NCI-H774 (cell line): ENCODE measurements at places on chromosomes 11 and 22.
A peak's percentile ranks its signal among the peaks of the same experiment; 100 is the strongest.

DNA sequence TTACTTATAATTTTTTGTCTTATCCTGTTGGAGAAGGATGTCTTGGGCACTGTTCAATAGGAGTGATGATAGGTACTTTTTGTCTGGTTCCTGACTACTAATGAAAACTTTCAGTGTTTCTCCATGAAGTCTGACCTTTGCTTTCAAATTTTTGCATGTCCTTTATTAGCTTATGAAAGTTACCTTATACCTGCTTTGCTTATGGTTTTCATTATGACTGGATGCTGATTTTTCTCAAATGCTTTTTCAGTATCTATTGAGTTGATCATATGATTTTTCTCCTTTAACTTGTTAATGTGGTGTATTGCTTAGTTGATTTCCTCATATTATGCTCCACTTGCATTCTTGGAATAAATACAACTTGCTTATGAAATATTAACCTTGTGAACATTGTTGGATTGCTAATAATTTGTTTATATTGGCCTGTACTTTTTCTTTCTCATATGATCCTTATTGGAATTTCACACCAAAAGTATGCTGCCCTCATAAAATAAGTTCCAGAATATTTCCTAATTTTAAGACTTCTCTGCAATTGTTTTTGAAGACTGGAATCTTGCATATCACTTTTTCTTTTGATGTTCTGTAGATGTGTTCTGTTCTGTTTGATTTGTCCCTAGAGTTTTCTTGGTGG lies 85.0 kb upstream of the SC5D start:
- no peak for DNase-seq

DNA sequence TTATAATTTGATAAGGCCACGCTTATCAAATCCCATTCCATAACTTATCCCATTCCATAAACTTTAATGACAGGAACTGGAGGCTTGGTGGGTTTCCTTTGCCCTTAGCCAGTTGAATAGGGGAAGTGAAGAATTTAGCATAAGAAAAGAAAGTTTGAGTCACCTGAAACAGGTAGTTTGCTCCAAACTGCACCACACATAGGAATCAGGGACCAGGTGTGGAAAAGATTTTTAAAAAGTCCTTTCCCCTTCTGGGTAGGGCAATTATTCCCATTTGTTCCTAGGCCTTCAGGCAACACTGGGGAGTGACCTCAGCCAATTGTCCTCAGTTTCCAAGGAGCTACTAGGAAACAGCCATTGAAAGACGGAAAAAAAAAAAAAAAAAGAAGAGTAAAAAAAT lies 525.7 kb upstream of the CNTN5 start:
- DNase-seq = no peak

GRCh38 chr11:70433966-70434812 lies 35.9 kb downstream of the CTTN start:
- DNase-seq = no peak

DNA sequence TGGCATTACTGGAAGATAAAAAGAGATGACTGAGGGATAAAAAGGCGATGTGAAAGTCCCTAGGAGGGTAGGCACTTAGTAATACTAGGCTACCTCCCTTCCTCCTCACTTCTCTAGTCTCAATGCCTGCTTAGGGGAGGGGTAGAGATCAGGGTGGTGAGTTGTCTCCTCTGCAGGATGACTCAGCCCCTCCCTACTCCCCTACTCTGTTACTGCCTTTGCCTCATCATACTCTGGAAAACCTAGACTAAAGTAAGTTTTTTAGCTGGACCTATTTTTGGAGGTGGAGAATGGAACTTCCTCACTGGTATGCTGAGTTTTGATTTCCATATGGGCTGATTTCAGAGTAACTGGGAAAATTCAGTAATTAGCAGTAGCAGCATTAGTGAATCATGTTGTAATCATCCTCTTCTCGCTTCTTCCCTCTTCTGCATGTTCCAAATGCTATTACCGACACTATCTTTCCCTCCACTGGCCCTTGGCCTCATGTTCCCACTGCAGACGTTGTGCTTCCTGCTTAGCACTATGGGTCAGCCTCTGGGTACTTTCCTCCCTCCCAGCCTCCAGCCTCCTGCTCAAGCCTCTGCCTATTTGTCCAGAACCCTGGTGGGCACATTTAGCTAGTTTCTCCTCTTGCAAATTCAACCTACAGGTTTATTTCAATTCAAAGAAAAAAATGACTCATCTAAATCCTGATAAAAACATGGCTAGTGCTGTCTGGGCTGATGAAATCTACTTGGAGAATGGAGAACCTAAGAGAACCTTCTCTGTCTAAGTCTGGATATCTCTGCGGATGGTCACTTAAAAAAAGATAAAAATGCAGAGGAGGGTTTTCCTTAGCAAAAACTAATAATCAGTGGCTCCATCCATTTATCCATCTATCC lies 281.7 kb downstream of the ST3GAL4 start:
- DNase-seq = no peak

DNA sequence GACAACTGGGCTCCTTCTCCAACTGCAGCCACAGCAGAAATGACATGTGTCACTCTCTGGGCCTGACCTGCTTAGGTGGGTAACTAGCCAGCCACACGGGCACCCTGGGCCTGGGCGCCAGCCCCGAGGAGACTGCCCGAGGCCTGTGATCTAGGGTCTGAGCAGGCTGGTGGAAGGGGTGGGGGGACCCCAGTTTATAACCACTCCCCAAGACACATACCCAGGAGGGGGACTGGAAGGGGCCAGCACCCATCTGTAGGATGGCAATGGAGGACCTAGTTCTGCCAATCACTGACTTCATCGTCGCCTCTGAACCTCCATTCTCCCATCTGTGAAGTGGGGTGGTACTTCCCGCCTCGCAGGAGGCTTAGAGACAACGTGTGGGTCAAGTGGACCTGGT lies 16.1 kb downstream of the CD5 start:
- no peak for DNase-seq

DNA sequence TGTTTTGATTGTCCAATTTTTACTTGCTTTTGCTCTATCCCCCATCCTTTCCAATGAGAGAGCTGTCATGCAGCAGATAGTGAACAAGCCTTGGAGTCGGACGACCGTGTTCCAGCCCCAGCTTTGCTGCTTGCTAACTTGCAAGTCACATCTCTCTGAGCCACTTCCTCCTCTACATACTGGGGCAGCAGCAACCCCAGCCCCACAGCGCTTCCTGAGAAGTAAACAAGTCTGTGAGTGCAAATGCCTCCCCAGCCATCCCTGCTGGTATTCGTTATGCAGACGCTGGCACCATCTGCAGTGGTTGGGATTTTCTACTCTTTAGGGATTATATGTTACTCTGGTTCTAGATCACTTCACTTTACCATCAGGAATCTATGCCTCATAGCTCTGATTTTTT lies 35.0 kb downstream of the TPBGL start:
- no peak for DNase-seq

GRCh38 chr11:110856996-110857812 lies 145.0 kb upstream of the ARHGAP20 start:
- no peak for DNase-seq

- no peak for DNase-seq
Measured at GRCh38 chr11:88341522-88342251, 4.2 kb upstream of the CTSC start.

GRCh38 chr22:46024136-46024840 lies 47.3 kb upstream of the WNT7B start:
- no peak for DNase-seq

- peak; percentile 61 for DNase-seq
Measured at GRCh38 chr22:35477911-35478582, 62.6 kb upstream of the RASD2 start.

DNA sequence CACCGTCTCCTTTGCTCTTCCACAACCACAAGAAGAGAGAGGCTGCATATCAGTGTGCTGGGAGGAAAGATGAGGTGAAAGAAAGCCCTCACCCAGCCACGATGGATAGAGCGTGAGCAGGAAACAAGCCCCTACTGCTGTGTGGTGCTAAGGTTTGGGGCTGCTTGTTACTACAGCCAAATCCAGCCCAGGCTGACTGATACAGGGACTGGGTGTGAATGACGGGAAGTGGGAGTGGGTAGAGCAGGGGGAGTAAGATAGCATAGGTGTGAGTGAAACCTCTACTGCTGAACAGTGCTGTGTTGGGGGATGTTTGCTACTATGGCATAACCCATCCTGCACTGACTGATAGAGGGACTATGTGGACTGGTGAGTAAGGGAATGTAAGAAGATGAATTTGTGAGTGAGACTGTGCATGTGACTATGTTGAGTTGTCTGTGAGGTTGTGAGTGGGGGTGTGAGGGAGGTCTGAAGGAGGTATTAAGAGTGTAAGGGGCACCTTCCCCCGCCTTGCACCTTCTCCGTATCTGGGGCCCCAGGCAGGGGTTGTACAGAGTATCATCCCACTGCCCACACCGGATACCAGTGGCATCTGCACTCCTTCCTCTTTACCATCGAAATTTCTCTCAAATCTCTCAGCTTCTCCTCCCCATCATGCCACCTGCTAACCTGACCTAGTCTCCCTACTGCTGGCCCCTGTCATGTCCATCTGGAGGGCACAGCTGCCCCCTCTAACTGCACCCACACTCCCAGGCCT lies 91.5 kb downstream of the MN1 start:
- DNase-seq = no peak

DNA sequence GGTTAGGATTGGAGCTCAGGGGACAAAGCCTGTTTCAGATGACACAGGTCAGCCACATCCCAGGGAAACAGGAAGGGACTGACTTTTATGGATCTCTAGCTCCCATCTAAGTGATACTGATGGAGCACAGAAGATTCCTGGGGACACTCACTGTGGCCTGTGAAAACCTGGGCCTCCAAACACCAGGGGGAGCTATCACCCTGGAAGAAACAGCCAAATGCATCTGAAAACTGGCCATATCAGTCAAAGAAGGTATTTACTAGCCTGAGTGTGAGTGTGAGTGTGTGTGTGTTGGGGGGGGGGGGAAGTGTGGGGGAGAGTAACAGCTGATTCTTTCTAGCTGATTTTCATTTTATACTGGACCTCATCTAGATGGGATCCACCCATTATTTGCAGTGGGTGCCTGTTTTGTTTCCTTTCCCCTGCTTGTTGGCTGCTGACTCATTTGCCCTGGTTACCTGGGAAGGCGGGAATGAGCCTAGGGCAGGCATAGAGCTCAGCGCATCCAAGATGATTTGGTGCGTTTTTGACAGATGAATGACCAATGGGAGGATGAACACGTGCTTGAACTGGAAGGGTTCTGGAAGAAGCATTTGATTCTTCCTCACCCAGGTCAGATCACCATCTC lies 284.0 kb downstream of the KIRREL3 start:
- peak; percentile 29 for DNase-seq

DNA sequence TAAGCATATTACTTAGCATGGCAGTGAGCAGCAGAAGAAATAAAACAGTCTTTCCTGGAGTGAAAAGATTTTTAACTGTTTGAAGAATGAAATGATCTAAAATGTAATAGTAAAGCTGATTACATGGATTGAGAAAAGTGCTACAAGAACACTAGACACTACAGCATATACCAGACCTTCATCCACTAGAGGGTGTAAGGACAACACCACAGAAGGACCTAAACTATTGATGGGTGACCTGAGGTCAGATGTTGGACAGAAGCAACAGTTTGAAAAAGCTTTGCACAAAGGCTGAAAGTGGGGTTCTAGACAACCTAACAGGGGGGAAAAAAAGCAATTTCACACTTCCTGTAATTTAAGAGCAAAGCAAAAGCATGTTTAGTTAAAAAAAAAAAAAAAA lies 97.7 kb downstream of the RBFOX2 start:
- peak; percentile 0 for DNase-seq

- DNase-seq = no peak
Measured at GRCh38 chr11:12270215-12270797, 107.1 kb upstream of the PARVA start.

- DNase-seq = no peak
Measured at GRCh38 chr11:122287401-122287800, 171.4 kb upstream of the BLID start.

DNA sequence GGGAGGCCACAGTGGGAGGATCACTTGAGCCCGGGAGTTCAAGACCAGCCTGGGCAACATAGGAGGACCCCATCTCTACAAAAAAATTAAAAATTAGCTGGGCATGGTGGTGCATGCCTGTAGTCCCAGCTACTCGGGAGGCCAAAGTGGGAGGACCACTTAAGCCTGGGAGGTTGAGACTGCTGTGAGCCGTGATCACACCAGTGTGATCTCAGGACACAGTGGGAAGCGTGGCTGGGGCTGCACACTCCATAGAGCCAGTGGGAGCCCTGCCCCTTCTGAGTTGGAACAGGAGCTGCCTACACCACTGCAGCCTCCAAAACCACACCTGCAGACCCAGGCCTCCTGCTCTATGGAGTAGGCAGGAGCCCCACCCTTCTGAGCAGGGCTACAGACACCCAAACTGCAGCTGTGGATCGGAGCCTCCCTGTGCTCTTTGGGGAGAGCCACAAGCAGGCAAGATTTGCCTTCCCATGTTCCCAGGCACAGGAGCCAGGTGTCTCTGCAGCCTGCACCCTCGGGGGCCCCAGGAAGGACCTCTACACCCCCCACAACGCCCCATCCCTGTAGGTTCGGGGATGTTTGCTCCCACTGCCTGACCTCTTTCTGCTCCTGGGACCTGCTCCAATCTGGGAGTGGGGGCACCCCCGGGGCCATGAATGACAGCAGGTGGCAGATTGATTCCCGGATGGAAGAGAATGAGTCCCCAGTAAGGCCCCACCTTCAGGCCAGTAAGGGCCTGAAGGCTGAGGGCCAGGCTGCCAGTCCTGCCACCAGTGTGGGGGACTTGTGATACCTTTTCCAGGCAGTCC lies 245.4 kb downstream of the BUD13 start:
- no peak for DNase-seq

- DNase-seq = peak; percentile 75
Measured at GRCh38 chr22:31943978-31944699, at the start of gene YWHAH. Gene YWHAH, plus strand, starts transcription at chr22:31944535. Its CDS starts 199 bp downstream, at chr22:31944734.

DNA sequence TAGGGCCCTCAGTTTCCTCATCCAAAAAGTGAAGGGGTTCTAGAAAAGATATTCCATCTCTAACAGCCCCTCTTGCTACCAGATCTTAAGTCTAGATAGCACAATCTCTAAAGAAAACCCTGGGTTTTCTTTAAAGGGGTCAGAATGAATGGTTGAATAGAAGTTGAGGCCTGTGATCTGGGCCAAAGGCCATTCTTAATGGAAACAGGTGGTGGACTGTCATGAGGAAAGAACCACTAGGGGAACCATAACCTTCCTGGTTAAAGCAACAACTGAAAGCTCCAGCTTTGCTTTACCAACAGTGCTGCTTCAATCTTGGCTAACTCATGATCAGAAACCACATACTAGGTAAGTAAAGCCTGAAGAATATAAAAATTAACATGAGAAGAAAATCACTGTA lies 1.8 kb downstream of the CELF1 start:
- no peak for DNase-seq

- DNase-seq = no peak
Measured at GRCh38 chr11:126756421-126756820, 244.1 kb downstream of the KIRREL3 start.

DNA sequence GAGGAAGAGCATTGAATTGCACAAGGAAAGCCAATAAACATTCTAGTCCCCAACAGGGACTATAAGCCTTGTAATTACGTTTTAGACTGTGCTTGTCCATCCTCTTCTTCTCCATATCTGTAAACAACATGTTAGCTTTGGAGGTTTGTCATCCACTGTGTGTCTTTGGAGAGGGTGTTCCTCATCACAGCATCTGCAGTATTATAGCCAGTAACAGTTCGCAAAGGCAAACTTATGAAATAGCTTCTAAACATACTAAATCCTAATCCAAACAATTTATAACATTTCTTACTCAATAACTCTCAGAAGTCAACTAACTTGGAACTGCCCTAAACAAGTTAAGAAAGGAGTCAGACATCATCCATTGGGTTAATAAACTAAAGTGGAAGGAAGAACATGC lies 10.3 kb upstream of the BDNF start:
- no peak for DNase-seq
